ENCODE measurements at places on chromosomes 2 and 18. TPM values are rescaled to one million over a fixed set of nuclear protein-coding genes. Genes with fewer than 3 reads are reported as not detected.

PLEKHH2 gene
- total RNA-seq, result 15.0 TPM

- DNase-seq, result no peak
Observed at GRCh38 chr18:44388329-44388728, 292.4 kb upstream of the SETBP1 start.

GRCh38 chr2:71281950-71282349 is 49.6 kb upstream of the ZNF638 start:
- DNase-seq, result no peak

DNA sequence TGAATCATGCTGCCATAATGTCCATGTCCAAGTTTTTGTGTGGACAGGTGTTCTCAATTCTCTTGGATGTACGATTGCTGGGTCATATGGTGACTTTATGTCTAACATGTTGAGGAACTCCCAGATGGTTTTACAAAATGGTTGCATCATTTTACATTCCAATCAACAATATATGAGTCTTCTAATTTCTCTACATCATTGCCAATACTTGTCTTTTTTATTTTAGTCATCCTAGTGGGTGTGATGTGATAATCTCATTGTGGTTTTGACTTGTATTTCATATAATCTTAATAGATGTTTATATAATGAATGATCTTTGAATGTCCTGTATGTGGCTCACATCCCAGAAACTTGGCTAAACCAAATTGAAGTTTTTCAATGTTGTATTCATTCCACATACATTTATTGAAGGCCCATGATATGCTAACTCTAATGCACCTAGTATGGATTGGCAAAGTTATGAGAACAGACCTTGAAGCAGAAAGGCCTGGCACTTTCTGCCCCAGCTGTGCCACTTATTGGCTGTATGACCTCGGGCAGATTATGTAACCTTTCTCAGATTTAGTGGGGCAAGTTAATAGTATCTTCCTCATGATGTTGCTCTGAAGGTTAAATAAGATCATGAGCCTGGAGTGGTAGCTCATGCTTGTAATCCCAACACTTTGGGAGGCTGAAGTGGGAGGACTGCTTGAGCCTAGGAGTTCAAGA is 205.4 kb downstream of the RAB3GAP1 start:
- DNase-seq, result no peak

DNA sequence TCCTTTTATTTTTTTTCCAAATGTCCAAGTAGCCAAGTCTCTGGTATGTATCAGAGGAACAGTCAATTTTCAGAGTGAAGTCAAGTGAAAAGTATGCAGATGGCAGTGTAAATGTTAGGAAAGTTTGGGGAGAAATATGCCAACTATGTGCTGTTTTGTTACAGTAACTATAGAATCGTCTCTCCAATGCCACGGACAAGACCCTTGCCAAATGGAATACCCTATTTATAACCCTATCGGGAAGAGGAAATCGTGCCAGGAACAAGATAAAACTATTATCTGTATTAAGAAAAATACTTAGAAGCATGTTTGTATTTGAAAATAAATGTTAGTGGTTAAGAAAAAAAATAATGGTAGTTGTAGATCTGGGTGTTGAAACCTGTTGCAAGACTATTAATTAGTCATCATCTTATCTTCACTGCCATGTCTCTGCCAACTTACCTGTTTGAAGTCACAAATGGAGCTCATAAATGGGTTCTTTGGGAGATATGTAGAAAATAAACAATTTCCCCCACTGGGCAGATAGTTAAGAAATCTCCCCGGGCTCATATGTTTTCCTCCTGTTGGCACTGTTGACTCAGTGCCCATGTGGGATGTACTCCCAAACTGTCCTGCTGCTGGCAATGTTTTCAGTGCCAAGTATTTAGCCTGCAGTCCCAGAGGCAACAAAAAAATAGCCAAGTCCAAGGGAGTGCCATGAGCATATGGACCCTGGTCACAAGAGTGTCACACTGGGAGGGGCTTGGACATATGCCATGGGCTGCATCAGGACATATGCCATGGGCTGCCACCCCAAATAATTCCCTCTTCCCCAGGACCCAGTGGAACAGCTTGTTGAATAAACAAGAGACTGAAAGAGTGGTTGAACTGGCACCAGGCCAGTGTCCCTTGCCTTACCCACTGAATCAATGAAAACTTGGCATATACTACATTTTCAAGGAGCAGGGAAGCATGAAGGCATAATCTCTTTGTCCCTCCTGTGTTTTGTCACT is 366.9 kb downstream of the OSR1 start:
- peak; percentile 27 for DNase-seq

DNA sequence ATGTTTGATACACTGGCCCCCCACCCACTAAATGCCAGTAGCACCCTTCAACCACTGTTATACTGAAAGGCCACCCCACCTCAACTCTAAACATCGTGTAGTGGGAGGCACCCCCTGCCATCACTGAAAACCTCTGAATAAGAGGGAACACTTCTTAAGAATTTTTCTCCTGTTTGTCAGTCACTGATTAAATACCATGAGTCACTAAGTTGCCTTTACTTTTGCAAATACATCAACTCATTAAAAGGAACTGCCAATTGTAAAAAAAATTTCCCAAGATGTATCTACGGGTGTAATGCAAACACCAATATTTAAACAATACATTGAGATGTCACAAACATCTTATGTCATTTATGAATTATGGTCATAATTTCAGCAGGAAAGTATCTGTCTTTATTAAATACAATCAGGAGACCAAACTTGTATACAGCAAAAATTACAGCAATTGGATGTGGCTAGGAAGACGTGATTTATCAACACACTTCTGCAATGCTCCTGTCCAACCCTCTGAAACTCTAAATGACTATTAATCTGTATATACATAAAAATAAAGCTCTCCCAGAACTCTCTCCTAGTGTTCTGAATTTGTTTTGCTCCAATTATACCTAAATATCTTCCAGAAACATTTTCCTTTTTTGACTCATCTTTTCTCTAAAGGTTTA is 144.1 kb upstream of the STK17B start:
- peak; percentile 53 for DNase-seq

DNA sequence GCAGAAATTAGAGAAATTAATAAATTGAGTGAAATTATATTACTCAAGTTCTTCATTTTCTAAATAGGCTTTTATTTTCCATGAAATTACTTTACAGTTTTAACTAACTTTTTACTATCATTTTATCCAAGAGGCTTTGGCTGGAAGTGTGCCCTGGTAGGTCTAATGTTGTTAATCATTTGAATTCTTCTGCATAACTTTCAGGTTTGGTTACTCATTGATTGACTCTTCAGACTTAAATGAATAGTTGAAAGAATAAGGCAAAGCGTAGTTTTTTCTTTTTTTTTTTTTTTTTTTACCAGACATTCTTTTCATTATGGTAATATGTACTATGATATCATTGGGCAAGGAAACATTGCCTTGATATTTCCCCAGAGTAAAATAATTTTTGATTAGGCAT is 228.4 kb upstream of the MMADHC start:
- no peak for DNase-seq

All from Panc1 (cell line).